PC-3 (cell line): ENCODE measurements at places on chromosomes 12 and 14. TPM values are rescaled to one million over a fixed set of nuclear protein-coding genes. Genes with fewer than 3 reads are reported as not detected.

Gene SCARB1
- total RNA-seq = 79.1 and 80.5 TPM in 2 replicates

DNA sequence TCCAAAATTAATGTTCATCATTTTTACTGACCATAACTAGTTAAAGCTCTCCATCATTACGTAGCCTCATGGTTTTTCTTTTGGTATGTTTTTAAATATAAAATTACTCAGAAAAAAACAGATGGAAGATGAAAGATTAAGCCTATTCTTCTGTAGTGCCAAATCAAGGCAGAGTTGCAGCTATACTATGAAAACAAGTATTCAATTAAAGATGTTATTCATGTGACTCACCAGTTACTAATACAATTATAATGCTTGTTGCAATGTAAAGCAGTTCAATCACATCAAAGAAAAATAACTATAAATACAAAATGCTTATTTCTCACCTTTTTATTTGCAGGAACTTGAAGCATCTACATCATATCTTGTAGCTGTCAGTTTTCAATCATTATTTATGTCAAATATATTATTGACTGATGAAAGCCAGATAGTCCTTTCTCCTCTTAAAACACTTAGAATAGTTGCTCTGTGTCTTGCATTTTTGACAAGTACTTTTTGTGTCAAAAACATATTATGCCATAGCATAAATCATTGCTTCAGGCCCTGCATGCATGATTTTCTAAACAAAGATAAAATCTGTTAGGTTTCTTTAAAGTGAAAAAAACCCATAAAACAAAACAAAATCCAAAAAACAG is 36.0 kb upstream of the TRHDE start:
- H3K27ac ChIP-seq = no peak overlapping the region
- DNase-seq = peak; percentile 60
- no peaks in the 10 kb centered on the region for H3K27me3 ChIP-seq
- H3K36me3 ChIP-seq = no peaks in the 10 kb centered on the region
- no peak overlapping the region for H3K4me3 ChIP-seq

DNA sequence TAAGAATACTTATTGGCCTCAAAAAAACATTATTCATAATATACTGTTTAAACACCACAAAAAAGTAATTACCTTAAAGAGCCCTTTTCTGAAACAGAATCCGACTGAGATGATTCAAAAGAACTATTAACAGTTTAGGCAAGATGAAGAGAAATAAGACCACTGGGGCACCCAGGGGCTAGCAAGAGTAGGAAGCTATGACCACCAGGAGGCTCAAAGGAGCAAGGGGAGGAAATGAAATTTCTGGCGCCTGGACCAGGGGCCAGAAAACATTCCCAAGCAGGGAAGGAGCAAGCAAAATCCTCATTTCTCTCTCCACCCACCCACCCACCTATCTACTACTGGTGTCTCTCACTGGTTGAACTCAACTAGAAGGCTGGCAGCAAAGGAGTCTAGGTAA is 6.3 kb upstream of the DCAF4 start:
- H3K36me3 ChIP-seq = no peaks in the 10 kb centered on the region
- H3K27ac ChIP-seq = no peak overlapping the region
- no peak for DNase-seq
- no peaks in the 10 kb centered on the region for H3K27me3 ChIP-seq
- no peak overlapping the region for H3K4me3 ChIP-seq
- peaks cover 13% of the 10 kb centered on the region for H3K4me1 ChIP-seq

DNA sequence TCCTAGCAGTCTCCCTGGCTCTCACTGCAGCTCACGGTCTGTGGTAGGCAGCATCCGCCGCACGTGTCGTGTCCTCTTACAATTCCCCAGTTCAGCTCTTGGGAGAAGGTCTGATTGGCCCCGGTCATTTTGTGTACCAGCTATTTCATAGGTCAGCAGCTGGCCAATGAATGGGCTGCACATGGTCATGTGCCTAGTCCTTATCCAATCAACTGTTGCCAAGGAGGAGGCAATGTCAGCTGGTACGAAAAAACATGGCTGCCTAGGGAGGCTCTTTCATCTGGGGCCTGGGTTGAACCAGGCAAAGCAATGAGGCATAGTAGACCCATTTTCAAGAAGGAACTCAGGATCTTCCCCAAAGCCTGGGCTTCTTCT is 46.1 kb downstream of the RNFT2 start:
- no peak overlapping the region for H3K4me3 ChIP-seq
- H3K4me1 ChIP-seq = no peaks in the 10 kb centered on the region
- no peaks in the 10 kb centered on the region for H3K36me3 ChIP-seq
- H3K27ac ChIP-seq = no peak overlapping the region

DNA sequence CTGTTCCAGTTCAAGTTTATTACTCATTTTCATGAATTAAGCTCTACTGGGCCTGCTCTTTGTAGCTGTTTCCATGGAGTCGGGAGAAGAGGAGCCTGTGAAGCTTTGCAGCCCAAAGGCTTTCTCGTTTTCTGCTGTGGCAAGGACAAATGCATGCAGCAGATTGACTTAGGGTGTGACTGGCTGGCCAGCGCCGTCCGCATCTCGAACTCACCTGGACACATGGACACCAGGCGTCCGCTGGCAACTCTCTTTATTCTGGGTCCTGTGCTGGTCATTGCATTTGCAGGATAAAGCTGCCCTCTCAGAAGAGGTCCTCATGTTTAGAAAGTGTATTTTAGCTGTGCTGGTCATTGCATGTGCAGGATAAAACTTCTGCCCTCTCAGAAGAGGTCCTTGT is 350.4 kb downstream of the TMEM121 start:
- no peak overlapping the region for H3K4me3 ChIP-seq
- peaks cover 27% of the 10 kb centered on the region for H3K27me3 ChIP-seq
- no peaks in the 10 kb centered on the region for H3K36me3 ChIP-seq
- no peaks in the 10 kb centered on the region for H3K4me1 ChIP-seq

DNA sequence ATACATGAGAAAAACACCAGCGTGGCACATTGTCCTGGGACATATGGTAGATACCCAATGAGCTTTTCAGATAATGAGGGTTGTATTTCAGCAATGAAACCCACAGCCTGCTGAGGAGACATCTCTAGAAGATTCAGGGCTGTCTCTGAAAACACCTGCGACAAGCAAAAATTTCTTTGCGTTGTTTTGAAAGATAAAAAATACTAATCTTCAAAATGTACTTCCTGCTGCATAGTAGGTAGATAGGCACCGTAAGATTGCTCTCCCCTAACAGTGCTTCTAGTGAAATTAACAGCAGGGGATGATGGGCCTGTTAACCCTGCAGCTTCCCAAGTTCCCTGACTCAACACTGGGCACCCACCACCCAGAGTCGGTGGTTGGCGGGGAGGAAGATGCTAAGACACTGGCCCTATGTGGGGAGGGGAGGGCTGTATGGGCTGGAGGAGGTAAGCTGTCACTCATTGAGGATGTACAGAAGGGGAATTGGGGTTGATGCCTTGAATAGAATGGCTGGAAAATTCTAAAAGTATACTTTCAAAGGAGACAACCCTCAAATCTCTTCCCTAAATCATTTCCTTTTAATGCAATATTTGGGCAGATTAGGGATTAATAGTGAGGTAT is 20.0 kb downstream of the ZFP36L1 start:
- no peaks in the 10 kb centered on the region for H3K36me3 ChIP-seq
- peaks cover 10% of the 10 kb centered on the region for H3K4me1 ChIP-seq
- no peak overlapping the region for H3K4me3 ChIP-seq
